ENCODE measurements at places on chromosomes 11 and 22.

- no peak for DNase-seq
Observed at GRCh38 chr11:85801527-85801926, 9.4 kb downstream of the SYTL2 start.

DNA sequence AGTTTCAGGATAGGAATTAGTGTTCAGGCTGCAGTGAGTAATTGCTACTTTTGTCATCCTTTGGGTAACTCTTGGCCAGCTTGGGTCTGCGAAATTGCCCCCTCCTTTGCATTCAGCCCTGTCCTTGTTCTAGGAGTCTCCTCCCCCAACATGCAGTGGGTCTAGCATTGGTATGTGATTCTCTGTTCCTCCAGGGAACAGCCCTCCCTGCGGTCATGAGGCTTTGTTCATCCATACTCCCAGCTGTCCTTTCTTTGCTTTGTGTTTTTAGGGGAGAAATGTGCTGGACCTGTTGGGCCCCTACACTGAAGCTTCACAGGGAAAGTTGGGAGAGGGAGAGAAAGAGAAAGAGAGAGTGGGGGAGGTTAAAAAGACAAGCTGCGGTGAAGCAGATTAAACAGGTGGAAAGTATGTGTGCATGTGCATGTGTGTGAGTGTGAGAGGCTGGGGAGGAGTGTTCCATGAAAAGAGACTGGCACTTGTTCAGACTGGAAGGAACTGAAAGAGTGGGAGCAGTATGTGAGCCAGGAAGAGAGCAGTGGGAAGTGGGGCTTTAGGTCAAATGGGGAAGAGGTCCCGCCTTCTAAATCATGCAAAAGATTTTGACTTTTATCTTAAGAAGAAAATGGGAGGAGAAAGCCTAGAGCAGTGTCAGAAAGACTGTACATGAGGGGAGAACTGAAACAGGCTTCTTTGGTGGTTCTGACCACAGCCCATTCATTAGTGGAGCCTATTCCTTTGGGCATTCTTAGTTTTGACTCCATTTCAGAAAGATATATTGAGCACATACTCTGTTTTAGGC lies 17.9 kb upstream of the SESN3 start:
- DNase-seq = no peak

GRCh38 chr22:48894804-48895250 lies 932.8 kb downstream of the BRD1 start:
- DNase-seq = no peak

DNA sequence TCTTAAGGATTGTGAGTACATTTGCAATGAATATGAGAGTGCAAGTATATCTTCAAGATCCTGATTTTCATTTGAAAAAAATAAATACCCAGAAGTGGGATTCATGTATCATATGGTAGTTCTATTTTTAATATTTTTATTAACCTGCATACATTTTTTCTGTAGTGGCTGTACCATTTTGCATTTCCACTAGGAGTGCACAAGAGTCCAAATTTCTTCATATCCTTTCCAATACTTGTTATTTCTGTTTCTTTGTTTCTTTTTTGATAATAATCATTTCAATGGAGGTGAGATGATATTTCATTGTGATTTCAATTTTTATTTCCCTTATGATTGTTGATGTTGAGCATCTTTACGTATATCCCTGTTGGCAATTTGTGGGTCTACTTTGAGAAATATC lies 759.8 kb upstream of the CNTN5 start:
- DNase-seq = no peak

- no peak for DNase-seq
Observed at GRCh38 chr11:27358296-27358695, 4.7 kb downstream of the CCDC34 start.

GRCh38 chr11:36729825-36730224 lies 131.8 kb upstream of the RAG2 start:
- no peak for DNase-seq

GRCh38 chr22:45263463-45264269 lies 21.1 kb upstream of the UPK3A start:
- peak; percentile 54 for DNase-seq

DNA sequence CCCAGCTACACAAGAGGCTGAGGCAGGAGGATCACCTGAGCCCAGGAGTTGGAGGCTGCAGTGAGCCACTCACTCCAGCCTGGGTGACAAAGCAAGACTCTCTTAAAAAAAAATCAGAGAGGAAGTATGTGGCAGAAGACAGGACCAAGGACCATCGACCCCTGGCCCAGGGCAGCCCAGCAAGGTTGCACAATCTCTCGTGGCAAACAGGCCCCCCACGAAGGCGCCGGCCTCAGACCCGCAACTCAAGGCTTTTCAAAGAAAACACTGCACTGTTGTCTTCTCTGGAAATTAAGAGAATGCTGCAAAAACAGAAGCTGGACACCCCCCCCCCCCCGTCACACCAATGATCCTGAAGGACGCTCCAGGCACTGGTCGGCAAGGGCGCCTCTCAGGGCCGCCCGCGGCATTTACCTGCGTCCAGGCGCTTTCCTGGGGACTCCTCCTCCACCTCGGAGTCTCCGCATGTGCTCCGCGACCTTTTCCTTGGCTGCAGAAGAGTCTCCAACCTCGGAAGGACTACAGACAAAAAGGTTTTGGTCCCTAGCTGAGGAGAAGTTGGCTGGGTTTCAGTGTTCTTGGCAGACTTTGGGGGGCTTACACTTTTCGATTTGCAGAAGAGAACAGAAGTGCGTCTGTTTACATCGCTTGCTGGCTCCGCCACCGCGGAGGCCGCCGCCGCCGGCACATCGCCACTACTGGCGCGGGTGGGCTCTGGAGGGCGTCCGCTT lies 40.5 kb downstream of the BRD1 start:
- no peak for DNase-seq

DNA sequence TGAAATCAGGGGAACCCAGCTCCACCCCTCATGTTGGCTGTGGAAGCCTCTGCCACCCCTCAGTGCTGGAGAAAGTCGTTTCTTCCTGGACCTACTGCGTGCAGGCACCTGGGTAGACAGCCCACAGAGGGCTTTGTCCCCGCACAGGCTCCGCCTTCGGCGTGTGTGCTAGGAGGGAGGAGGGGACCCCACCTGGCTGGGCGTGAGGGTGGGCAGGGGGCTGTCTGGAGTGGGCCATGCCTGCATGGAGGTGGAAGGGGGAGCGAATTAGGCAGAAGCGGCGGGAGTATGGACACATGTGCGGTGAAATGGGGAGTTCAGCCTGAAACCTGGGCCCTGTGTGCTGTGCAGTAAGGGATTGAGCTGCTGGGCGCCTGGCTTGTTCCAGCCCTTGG lies 49.3 kb downstream of the FBLN1 start:
- no peak for DNase-seq

GRCh38 chr22:20206709-20207215 lies 55.9 kb upstream of the CCDC188 start:
- DNase-seq = no peak

DNA sequence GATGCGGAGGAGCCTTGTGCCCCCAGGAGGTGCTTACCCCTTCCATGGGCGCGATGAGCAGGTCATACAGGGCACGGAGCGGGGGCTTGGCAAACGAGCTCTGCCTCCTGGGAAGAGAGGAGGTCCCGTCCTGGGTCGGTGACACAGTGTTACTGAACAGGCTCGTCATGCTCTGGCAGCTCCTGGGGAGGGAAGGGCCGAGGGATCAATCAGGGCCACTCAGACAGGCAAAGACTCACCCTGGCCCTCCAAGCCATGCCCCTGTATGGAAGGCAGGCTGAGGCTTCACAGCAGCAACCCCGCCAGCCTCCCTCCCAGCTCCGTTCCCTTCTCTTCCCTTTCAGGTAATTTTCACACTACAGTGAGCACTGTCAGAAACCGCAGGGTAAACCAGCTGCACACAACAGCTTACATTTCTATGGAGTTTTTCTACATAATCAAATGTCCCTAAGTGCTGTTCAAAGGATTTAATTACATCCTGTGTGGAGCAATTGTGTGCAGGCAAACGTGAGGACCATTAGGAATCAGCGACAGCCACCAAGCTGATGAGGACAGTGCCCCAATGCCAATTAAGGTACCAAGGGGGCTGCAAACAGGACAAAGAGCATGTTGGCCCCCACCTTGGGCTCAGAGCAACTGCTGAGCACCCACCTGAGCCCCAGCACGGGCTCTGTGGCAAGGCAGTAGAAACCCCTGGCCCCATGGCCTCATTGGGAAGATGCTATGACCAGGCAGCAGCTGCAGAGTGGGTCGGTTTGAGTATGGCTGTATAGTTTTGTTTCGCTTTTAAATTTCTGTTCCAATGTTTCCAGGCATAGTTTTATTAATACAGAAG lies 95.4 kb upstream of the PITPNB start:
- DNase-seq = no peak

DNA sequence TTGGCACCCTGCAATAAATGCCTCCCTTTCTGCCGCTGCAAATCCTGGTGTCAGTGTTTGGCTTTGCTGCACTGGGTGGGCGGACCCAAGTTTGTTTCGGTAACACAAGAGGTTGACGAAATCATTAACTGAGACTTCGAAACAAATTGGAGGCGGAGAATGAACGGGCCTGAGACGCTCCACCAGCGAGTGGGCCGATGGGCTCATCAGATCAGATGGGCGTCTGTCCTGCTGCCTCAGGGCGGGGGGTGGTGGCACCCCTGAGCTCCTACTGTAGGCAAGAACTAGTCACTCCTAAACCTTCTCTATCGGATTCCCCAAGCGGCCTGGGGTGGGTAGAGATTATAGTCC lies 918 bp upstream of the CAPN5 start:
- no peak for DNase-seq

DNA sequence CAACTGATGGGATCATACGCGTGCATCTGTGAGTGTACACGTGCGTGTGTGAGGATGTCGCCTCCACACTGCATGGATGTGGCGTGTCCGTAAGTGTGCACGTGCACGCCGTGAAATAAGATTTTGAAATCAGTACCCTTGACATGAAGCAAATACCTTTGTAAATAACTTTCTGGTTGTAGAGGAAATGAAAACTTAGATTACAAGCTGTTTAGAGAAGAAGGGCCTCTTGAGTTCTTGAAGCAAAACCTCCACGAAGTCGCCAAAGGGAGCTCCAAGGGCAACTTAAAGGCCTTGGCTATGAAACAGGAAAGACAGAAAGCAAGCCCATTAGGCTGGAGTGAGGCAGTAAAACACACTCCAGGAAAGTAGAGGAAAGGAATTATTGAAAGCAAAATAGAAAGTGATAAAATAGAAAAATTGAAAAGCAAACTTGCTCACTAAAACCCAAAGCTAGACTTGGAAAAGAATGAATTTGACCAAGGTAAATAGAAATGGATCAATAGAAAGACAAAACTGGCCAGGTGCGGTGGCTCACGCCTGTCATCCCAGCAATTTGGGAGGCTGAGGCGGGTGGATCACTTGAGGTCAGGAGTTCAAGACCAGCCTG lies 29.7 kb upstream of the TOLLIP start:
- no peak for DNase-seq

- peak; percentile 80 for DNase-seq
Observed at GRCh38 chr22:40204321-40205116, 26.8 kb downstream of the TNRC6B start.

DNA sequence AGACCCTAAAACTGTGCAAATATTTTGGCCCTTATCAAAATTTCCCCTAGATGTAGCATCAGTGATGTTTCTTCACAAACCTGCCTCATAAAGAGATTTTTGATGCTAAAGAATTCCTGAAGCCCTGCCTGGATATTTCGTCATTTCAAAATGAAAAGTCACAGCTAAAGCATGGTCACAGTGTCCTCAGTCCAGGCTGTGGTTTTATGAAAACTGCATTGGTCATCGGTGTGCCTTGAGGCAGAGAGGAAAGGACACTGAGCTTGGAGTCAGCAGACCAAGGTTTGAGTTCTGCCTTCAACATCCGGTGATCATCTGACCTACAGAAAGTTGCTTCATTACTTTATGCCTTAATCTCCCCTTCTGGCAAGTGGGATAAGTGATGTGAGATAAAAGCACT lies 34.8 kb upstream of the ALKBH3 start:
- DNase-seq = no peak

DNA sequence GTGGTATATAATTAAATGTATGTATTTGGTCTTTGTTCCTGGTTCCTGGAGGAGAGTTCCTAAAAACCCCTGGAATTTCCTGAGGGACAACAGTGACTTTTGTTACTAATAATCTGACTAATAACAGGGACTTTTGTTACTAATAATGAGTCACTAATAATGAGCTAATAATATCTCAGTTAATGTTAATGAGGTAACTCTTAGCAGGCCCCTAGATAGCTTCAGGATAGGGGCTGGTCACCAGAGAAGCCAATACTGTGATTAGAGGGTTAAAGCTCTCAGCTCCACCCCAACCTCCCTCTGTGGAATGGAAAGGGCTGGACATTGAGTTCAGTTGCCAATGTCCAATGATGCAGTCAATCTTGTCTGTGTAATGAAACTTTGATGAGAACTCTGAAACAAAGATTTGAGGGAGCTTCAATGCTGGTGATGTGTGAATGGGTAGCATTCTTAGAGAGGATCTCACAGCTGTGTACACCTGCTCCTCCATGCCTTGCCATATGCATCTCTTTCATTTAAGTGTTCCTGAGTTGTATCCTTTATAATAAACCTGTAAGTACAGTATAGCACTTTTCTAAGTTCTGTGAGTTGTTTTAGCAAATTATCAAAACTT lies 1431.4 kb upstream of the TENM4 start:
- no peak for DNase-seq

DNA sequence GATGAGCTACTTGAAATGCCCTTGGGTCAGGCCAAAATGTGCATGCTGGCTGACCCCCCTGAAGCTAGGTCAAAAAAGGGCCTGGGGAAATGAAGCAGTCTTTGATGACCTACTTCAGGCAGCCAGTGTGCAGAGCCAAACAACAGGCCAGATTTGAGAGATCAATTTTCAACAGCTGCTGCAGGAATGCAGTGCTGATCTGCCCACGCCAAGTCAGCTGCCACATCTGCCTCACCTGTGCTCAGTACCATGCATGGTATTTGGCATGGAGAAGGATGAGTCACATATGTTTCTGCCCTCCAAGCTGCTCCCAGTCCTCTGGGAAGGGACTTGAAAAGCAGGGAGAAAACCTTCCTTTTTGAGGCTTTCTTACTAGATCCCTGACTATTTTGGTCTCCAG lies 35.8 kb downstream of the MTNR1B start:
- no peak for DNase-seq

- DNase-seq = peak; percentile 87
Observed at GRCh38 chr11:46120346-46121300, 631 bp downstream of the PHF21A start.

DNA sequence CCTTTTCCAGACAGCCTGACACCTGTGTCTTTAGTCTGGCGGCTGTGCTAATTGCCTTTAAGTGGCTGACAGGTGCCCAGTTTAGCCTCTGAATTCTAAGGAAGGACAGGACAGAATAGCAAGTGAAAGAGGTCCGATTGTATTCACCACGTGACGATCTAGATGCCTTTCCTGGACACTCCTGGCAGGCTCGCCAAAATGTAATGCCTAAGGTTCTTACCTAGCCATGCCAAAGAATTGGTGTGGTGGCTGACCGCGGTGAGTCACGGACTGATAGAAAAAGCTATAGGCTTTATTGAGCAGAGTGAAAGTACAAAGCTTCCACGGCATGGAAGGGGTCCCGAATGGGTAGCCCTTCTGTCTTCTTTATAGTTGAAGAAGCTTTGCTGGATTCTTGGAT lies 26.7 kb downstream of the ANKRD42 start:
- DNase-seq = no peak

DNA sequence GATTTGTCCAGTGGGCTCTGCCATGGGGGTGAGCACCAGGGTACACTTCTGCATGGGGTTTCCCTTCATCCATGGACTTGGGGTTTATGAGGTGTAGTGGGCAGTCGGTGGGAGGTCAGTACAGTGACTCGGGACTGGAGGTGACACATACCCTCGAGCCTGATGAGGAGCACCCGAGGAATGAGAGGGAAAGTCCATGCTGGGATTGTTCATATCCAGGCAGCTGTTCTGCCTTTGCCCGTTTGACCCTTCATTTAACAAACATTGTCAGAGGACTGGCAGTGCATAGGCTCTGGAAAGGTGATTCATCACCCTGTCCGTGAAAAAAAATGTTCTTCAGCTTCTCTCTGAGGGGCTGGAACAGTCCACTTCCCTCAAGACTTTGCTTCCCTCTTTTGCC lies 2.7 kb downstream of the NAV2 start:
- no peak for DNase-seq

Data from cerebellar cortex (tissue), 1 donor.